ENCODE measurements at places on chromosomes 16 and 17. TPM values are rescaled to one million over a fixed set of nuclear protein-coding genes. Genes with fewer than 3 reads are reported as not detected.

Gene OTOP3
- not detected for total RNA-seq

GRCh38 chr16:1499756-1500464, 6.8 kb downstream of the TELO2 start:
- H3K27ac ChIP-seq = no peak overlapping the region
- peaks cover 3% of the 10 kb centered on the region for H3K4me1 ChIP-seq
- no peak overlapping the region for H3K4me3 ChIP-seq
- DNase-seq = no peak

Gene ODAD4
- total RNA-seq = 1.7 TPM

- peaks cover 23% of the 10 kb centered on the region for H3K27me3 ChIP-seq
- no peak overlapping the region for H3K27ac ChIP-seq
- H3K4me3 ChIP-seq = no peak overlapping the region
These were observed 2.2 kb upstream of the LPCAT2 start for GRCh38 chr16:55506708-55507107.

Gene TUBG1
- total RNA-seq = 56.3 TPM

DNA sequence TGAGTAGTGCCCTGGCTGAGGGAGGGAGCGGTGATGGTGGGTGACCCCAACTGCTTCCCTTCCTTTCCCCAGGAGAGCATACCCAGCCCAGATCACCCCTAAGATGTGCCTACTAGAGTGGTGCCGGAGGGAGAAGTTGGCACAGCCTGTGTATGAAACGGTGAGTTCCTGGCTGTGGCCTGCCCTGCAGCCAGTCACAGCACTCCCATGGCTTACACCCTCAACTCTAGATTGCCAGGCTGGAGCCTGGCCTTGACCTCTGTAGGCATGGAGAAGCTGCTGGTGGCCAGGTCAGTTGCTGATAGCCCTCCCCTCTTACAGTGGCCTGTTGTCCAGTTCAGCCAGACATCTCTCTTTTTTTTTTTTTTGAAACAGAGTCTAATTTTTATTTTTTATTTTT, 8.6 kb upstream of the NFATC3 start:
- peaks cover 89% of the 10 kb centered on the region for H3K4me1 ChIP-seq
- no peaks in the 10 kb centered on the region for H3K27me3 ChIP-seq
- peak overlapping the region; percentile 95 for H3K27ac ChIP-seq

Gene SGCA
- not detected for total RNA-seq
